ENCODE measurements at places on chromosomes 2 and 18.
A peak's percentile ranks its signal among the peaks of the same experiment; 100 is the strongest.

- no peak for DNase-seq
Measured at GRCh38 chr2:84704505-84705244, 176.2 kb downstream of the TRABD2A start.

DNA sequence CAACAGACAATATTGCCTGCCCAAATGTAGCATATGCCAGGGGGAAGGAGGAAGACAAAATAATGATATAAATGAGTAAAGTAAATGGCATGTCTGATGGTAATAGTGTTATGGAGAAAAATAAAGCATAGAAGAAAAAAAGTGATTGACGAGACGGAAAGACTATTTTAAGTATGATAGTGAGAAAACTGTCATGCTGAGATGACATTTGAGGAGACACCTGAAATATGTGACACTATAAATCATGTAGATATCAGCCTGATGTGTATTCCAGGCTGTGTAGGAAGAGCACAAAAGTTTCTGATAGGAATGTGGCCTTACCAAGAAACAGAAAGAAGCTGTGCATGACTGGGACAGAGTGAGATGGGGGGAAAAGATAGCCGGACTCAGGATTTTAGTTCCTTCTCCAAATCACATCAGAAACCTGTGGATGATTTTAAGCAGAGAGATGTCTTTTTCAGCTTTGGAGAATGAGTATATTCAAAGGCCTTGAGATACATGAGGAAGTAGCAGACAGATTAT lies 387.3 kb upstream of the SYT4 start:
- no peak for DNase-seq

- DNase-seq, result no peak
Measured at GRCh38 chr2:178676046-178676445, 131.2 kb downstream of the TTN start.

- DNase-seq, result no peak
Measured at GRCh38 chr2:208269091-208269490, 3.0 kb downstream of the PIKFYVE start.

DNA sequence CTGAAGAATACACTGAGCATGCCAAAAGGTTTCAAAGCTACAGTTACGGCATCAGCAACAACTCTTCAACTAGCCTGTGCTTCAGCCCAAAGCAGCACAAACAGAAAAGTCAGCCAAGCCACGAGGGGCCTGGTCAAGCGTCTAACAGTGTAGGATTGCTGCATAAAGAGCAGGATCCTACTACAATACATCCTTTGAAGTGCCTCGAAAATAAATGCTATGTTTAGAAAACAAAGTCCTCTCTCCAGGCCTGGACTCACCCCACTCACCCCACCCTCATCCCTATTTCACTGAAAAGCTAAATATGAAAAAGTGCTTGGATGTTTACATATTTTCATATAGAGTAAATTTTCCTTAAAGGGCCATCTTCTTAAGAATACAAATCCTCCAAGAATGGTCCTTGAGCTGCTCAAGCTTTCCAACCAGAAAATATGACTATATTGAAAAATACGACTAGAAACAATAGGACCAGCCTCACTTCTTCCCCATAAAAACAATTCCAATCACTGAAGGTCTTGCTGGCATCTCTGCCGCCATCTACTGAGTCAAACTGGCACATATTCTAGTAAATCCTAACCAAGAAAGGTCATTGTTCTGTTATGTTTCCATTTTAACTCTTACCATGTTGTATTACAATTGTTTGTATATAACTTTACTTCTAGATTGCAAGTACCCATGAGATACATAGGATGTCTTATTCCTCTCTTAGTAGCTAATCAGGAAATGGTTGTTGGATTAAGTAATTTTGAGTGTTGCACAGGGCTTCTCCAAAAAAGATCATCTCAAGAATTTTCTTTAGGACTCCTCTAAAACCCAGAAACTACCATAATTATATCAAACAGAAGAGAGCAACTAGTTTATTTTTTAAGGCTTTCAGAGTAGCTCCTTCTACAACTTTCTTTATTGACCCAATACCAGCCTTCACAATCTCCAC lies 63.6 kb downstream of the CLHC1 start:
- DNase-seq, result peak; percentile 79

- DNase-seq, result no peak
Measured at GRCh38 chr18:55300421-55300935, 287.5 kb downstream of the TCF4 start.

DNA sequence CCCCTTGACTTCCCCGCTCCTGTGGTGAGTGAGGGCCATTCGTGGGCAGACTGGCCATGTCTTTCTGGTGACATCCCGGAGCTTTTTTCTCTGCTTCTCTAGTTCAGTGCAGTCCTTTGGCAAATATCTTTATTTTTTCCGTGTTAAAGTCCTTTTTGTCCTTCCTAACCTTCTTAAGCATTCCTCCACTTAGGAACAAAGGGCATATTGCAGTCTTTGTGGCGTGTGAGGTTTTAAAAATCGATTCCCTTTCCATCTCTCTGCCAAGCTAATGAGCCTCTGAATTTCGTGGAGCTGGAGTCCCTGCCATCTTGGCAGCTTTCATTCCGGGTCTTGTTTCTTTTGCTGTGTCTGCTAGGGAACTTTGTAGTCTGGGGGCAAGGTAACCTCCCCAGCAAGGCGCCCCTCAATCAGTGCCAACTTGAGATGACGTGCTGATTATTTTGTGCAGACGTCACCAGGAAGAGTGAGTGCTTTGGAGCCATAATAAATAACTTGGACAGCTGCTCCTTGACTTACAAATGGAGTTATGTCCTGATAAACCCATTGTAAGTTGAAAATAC lies 5.1 kb downstream of the CNNM3 start:
- no peak for DNase-seq

- DNase-seq, result no peak
Measured at GRCh38 chr18:51765606-51766360, 568.3 kb upstream of the MEX3C start.

DNA sequence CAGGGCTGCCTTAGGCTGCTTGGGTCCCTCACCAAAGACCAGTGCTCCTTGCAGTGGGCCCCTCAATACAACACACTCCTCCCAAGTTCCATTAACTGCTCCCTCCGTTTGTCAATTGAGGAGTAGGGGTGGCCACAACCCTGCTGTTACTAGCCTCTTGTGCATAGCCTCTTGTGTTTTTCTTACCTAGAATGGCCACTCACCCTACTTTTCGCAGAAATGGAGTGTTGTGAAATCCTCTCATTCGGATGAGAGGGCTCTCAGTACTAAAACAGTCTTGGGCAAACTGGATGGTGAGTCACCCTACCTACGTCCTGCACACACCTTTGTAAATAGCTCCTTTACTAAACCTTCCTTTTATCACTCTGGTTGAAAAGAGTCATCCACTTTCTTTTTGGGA lies 253.9 kb downstream of the OSR1 start:
- no peak for DNase-seq

DNA sequence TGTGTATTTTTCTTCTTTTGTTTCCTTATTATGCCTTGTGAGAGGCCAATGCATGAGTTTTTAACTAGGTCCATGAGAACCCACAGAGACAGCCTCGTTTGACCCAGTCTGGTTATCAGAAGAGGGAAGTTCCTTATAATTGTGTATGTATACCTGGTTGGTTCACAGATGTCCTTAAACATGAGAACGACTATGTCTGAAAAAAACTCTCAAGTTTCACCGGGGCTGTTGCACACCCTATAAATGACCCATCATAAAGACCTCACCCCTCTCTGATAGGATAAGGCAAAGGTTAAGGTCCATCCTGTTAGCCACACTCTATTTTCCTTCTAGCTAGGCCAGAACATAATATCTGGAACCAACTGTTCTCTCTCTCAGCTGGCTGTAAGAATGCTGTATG lies 42.7 kb upstream of the MSH2 start:
- DNase-seq, result no peak

DNA sequence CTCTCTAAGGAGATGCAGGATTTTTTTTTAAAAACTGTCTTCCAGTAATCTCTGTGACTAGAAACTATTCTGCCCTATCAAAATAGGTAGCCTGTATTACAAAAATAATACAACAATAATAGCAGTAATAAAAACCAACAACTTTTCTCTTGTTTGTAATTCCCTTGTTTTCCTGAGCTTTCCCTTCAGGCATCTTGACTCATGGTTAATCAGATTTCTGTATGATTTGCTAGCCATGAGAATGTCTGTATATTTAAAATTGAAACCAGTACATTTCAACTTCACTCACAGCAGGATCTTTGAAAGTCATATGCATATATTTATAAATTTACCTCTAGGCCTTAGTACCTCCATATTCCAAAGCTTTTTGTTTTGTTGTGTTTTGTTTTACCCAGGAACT lies 38.2 kb downstream of the SLC4A10 start:
- DNase-seq, result no peak

- DNase-seq, result peak; percentile 40
Measured at GRCh38 chr2:171811245-171811628, 82.8 kb downstream of the SLC25A12 start.

DNA sequence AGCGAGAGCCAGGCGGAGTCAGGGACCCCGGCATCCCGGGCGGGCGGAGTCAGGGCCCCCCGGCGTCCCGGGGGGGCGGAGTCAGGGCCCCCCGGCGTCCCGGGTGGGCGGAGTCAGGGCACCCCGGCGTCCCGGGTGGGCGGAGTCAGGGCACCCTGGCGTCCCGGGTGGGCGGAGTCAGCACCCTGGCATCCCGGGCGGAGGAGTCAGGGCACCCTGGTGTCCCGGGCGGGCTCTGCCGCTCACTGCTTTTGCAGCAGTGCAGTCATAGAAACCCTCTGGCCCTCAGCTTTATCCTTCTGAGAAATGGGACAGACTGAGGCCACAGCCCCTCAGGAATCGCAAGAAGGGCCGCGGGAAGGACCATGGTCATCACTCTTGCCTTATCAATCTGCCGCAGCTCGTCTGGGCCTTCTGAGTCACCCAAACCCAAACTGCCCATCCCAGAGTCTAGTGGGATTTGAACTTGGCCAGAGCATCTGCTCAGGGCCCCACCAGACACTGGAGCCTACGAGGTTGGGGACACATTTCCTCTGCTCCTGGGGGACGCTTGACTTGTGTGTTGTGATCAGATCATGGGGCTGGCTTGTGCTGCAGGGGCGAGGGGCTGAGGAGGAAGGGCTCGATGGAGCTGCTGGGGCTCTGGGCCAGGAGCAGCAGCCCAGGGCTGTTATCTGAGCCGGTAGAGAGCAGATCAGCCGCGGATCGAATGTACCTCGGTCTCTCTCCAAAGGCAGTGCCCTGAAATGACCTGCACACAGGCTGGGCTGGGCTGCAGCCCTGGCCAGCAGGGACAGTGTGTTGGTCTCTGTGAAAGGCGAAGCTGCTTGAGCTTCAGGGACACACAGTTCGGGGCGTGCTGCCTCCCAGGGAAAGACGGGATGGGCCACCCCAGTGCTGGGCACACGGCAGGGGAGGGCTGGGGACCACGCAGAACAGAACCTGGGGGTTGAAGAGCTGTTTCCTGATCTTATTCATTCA lies 290.1 kb upstream of the HDAC4 start:
- no peak for DNase-seq

DNA sequence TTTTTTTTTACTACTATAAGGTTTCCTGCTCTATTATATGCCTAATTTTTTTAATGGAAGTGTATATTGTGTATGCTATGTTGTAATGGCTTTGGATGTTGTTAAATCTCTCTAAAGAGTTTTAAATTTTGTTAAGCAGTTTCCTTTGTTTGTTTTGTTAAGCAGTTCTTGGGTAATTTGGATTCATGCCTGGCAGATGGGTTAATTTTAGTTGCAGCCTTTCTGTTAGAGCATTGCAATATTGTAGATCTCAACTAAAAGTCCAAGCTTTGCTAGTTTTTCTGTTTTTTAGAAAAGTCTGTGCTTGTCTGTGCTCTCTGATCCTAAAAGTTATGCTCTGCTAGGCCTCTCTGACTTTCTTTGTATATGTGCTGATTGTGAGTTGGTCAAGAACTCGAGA lies 1229.0 kb upstream of the NRXN1 start:
- peak; percentile 3 for DNase-seq

DNA sequence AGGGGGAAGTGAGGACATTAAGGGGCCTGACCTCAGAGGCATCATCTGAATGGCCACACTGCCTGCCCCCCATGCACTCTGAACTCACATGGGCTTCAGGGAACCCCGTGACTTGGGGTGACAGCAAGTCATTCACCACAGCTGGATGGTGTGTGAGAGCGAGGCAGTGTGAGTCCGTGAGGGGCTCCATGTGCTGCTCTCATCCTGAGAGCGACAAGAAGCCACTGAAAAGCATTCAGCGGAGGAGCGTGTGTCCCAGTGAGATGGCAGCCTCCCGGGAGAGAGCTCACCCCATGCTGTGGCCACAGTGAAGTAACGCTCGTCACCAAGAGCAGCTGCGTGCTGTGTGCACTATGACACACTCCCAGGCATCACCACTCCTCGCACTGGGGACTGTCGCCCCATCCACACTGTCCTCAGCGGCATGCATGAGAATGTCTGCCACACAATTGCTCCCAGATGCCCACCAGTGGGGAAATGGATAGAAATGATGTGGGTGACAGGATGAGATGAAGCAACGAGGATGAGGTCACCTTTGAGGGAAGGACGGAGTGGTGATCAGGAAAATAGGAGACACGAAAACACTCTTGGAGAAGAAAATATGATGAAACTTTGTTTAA lies 213.0 kb upstream of the RAB6C start:
- DNase-seq, result no peak

GRCh38 chr2:40642237-40642636 lies 190.3 kb upstream of the SLC8A1 start:
- peak; percentile 38 for DNase-seq

- no peak for DNase-seq
Measured at GRCh38 chr2:180145163-180145562, 138.1 kb upstream of the CWC22 start.

GRCh38 chr2:206241736-206242135 lies 32.7 kb upstream of the ZDBF2 start:
- DNase-seq, result peak; percentile 67

DNA sequence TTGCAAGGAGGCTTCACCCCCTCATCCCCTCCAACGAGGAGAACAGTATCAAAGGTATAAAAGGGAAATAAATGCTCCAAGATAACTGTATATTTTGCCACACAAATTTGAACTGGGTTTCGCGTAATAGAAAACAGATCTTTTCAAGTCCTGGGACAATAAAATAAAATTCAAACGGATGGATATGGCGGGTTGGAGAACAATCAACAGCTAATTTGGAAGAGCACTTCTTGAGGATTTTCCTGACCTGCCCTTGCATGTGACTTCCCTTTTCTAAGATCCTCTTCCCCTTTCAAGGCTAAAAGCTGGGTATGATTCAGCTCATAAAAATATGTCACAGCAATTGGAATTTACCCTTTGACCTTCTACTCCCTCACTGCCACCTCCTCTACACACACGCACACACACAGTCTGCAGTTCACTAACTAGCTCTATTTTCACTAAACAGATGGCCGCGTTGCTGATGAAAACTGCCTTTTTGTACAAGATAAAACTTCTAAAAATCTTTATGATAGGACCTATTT lies 386.9 kb downstream of the FIGN start:
- peak; percentile 86 for DNase-seq

DNA sequence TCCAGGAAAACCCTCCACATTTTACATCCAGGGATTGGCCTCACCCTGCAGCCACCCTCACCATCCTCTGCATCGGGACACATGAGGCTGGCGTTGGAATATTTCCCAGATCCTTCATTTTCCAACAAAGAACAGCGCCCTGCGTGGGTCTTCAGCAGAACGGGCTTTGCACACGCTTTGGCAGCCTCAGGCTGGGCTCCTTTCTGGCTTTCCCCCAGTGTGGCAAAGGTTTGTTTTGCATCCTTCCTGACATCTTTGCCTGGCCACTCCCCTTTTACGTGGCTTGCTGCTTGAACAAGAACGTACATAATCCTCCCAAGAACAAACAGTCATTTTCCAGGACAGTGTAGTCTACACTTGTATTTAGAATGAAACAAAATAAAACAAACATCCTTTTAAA lies 25.6 kb upstream of the GREB1 start:
- DNase-seq, result no peak

Data from myocyte (in vitro differentiated cells).